ENCODE measurements at places on chromosomes 2 and 18.
A peak's percentile ranks its signal among the peaks of the same experiment; 100 is the strongest.

- DNase-seq, result no peak
Measured at GRCh38 chr2:237269138-237269875, 144.7 kb downstream of the COL6A3 start.

DNA sequence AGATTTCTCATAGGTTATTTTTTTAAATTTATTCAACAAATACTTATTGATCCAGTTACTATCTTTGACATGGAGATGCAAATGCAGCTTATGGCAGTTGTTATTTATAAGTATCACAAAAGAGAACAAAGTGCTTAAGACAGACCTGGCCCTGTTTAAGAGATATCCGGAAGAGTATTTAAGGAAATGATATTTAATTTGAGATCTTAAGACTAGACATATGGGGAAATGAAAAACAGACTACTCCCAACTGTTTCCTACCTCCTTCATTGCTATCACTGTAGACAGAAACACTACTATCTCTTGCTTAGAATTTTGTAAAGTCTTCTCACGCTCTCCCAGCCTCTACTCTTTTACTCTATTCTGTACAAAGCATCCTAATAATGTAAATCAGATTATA lies 36.0 kb downstream of the RPRD1A start:
- no peak for DNase-seq

- no peak for DNase-seq
Measured at GRCh38 chr2:198187841-198188240, 383.4 kb downstream of the PLCL1 start.

DNA sequence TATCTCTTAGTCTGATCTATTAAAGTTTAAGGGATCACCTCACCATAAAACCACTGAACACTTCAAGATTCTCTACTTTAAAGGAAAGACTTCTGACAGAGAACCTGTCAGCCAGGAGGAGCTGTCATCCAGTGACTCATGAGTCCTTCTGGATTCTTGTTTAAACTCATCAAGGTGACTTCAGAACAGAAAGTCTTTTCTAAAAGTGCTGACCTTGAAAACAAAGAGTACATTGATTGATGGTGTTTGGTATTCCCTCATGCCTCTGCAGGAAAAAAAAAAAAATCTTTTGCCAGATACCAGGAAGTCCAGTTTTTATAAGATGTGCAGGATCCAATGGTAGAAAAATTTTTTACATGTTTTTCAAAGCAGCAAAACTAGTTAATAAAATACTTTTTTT lies 12.3 kb downstream of the DSG2 start:
- no peak for DNase-seq

DNA sequence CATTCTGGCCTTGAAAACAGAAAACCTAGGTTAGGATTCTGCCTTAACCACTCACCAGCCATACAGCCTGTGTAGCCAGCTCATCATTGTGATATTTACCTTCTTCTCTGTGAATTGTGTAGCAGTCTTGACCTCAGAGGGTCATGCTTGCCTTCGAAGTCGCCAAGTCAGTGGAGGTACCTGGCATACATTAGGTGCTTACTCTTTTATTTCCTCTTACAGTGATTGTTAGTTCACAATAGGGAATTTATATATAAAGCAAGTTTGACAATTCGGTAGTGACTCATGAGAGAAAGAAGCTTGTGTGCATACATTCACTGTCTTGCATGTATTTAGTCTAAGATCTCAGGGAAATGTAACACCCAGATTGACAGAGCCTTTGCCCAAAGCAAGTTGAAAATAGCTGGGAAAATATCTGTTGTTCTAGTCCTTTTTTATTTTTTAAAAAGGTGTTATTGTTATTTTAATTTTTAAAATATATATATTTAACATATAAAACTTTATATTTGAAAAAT lies 290.6 kb downstream of the PTGR3 start:
- no peak for DNase-seq

- DNase-seq, result no peak
Measured at GRCh38 chr2:25229279-25230197, 61.2 kb upstream of the POMC start.

DNA sequence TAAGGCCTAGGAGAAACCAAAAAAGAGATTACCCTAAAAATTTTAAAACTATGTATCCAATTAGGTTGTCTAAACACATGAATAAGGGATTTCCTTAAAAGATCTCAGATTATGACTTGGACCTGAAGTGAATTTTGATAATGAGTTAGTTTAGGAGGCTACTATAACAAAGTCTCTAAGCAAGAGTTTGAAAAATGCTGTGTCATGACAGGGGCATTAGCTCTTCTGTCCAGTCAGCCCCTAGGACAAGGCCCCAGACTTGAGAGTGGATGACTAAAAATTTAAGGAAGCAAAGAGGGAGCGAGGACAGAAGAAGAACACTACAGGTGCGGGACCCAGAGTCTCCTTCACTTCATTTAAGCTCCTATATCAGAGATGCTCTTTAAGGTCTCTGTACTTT lies 135.9 kb downstream of the DTNB start:
- no peak for DNase-seq

GRCh38 chr18:37561986-37562385 lies 3.6 kb downstream of the CELF4 start:
- DNase-seq, result no peak

DNA sequence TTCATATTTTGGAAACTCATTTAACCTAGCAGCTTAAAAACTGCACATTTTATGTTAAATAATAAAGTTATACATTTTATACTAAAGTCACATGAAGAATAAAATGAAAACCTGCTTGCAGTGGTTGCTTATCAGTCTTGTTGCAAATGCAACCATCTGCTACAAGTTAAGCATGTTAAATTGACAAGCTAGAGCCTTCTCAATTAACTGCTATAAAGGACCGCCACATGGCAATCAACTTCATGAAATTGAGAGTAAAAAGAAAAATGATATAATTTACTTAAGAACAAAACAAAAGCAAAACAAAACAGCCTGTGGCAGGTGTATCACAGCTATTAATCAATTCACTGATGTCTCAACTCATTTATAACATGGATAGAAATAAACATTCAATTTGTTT lies 78.7 kb downstream of the RTTN start:
- DNase-seq, result peak; percentile 45

GRCh38 chr18:26088487-26088886 lies 1.9 kb downstream of the SS18 start:
- no peak for DNase-seq

DNA sequence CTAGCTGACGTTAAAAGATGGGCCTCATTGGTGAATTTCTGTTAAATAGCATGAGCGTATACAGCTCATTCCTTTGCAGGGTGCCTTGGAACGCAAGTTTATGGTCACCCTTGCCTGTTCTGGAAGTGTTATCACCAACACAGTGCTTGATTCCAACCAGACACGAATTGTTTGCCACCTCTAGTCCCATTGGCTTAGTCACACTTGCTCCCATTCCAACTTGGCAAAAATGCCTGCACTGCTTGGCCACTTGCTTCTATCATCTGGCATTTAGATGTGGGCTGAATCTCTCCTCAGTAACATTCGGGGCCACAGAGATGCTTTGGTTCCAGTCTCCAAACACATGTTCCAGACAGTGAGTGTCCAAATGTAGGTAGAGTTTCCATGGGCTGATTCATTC lies 27.5 kb upstream of the ACVR1 start:
- DNase-seq, result no peak

- no peak for DNase-seq
Measured at GRCh38 chr2:211503856-211504255, 947.5 kb downstream of the CPS1 start.

- DNase-seq, result no peak
Measured at GRCh38 chr18:10461989-10462388, 7.6 kb downstream of the APCDD1 start.

- DNase-seq, result no peak
Measured at GRCh38 chr2:68723181-68723580, 11.4 kb upstream of the ARHGAP25 start.

DNA sequence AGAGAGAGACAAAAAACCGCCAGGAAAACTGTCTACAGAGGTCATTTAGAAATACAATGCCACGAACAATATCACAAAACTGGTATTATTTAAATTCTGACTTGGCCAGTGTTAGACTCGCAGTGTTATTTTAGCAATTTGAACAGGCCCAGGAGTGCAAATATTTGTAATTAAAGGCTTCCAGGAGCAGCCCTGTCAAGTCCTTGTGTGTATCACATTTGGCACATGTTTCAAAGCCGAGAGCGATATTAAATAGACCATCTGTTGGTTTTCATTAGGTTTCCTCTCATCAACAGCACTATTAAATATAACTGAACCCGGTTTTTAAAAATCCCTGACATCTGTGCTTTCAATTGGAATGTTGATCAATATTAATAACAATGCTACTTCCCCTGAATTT lies 656.9 kb downstream of the TSN start:
- peak; percentile 44 for DNase-seq

DNA sequence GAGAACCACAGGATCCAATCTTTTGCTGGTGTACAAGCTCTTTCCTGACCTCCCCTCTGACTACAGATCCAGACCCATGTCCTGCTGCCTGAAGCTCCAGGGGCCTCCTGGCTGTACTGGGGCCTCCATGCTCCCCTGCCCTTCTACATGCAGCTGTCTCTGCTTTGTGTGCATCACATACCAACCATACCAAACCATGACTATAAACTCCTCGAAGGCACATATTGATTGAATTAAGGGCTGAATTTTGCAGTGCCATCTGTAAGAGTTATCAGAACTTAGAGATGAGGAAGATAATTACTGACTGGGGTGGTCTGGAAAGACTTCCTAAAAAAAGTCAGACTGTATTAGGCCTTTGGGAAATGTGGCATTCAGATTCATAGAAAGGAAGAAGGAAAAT lies 139.9 kb upstream of the CXCR4 start:
- no peak for DNase-seq

DNA sequence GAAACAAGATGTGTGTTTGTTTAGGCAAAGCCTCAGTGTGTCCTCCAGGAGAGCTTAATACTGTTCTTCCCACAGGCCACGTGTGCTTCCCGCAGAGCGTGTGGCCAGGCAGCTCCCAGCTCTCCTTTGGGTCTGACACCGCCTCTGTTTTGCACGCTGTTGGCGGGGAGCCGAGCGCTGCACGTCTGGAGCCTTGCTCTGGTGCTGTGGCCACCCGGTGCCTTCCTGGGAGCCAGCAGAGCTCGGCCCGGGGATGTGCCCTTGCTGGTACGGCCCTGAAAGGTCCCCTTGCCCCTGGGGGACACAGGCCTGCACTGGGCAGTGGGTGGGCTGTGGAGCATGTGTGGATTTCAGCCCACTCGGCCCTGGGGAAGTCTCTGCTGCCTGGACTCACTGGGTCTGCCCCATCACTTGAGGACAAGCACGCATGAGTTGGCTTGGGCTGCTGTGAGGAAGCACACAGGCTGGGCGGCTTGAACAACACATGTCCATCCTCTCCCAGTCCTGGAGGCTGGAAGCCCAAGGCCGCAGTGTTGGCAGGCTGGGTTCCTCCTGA lies 160.7 kb upstream of the HDAC4 start:
- DNase-seq, result no peak

- no peak for DNase-seq
Measured at GRCh38 chr2:203710952-203711351, 4.5 kb downstream of the CD28 start.

DNA sequence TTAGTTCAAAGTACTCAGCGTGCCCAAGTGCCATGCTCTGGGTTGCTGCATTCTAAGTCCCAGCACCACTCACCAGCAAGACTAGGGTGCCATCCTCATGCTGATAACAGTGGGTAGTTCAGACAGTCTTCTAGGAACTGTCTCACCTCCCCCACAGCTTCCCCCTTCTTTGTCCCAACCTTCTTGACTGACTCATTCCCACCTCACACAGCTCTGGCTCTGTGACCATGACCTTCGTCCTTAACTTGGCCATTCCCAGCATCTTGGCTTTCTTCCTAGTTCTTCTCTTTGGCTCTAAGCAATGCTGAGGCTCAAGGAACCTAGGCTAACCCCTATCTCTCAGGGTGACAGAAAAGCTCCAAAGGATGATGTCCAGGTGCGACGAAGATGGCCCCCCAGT lies 20.0 kb upstream of the CXCR4 start:
- DNase-seq, result no peak

DNA sequence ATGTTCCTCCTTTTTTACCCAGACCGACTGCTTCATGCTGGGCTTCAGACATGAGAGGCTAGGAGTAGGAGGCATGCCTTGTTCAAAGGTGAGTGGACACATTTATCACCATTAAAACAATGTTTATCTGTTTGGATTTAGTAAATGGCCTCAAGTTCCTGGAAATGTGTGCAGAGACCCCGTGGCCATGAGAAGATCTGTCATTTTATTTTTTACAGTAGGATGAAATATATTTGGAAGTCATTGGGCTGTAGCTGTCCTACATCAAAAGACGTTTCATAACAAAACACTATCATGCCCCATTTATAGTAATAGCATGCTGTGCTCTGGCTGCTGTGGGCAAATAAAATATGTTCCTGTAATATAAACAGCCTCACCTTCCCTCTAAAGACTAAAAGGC lies 403.9 kb upstream of the TNP1 start:
- DNase-seq, result no peak

DNA sequence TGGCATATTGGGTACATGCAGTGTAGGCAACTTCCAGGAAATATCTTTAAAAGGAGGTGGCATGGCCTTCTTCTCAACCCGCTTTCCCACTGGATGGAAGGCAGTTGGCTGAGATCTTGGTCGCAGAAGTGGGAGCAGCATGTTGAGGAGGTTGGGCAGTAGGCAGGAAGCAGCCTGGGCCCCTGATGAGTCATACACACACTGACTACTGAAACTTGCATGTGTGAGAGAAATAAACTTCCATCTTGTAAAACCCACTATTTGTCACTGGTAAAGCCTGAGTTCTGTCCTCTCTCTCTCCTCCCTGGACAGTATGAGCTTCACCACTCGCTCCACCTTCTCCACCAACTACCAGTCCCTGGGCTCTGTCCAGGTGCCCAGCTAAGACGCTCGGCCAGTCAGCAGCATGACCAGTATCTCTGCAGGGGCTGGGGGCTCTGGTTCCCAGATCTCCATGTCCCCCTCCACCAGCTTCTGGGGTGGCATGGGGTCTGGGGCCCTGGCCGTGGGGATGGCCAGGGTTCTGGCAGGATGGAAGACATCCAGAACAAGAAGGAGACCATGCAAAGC lies 233.8 kb upstream of the SPRED2 start:
- no peak for DNase-seq

DNA sequence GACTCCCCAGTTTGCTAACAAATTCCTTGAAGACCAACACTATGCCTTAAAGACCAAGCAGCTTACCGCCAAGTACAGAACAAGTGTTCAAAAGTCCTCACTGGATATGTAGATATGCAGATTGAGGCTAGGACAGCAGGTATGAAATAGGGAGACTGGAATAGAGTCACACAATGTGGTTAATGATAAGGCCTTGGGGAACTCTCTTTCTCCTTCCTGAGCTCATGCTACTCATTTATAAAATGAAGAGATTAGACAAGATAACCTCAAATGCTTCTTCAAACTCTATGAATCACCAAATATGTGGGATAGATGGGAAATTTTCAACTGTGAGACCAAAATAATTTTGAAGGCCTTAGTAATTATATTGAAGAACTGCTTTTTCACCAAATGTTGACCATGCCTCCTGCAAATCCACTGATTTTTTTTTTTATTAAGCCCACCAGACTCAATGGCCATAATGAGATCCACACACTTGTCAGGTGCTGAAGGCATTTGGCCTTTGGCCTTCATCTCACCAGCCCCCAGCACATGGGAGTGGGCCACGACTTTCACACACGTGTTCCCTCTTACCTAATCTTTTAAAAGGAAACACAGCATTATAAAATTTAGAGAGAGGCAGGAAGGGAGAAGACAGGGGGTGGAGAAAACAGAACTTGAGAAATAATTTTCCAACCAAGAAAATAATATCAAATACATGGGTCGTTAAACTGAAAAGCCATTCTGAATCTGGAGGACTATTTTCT lies 181.5 kb downstream of the EN1 start:
- no peak for DNase-seq

GRCh38 chr2:21770787-21771186 lies 647.0 kb downstream of the TDRD15 start:
- DNase-seq, result no peak

GRCh38 chr2:105772362-105772761 lies 27.6 kb downstream of the NCK2 start:
- no peak for DNase-seq

Data from NCI-H1105 treated with DMSO at 0.1 percent for 48 hours (cell line).